ENCODE measurements at places on chromosomes 6 and 20.
A peak's percentile ranks its signal among the peaks of the same experiment; 100 is the strongest.

DNA sequence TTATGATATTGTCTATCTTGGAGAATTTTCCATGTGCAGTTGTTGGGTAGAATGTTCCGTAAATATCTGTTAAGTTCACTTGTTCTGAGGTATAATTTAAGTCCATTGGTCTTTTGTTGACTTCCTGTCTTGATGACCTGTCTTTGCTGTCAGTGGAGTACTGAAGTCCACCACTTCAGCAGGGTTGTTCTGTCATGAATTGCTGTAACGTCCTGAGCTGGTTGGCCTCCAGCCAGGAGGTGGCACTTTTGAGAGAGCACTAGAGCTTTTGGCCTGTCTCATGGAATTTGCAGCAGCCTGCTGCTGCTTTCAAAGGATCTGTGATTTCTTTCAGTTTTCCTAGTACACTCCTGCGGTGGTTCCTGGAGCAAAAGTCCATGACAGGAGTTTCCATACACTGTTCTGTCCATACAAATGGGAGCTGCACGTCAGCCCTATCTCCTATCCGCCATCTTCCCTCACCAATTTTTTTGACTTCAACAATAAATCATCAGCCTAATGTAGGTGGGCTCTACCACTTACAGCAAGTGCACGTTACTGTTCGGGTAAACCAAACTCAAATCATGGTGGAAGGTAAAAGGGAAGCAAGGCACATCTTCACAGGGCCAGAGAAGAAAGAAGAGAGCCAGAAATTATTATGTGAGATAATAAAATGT is 46.9 kb upstream of the TRERF1 start:
- peak; percentile 51 for DNase-seq

- DNase-seq, result no peak
Observed at GRCh38 chr20:43533060-43533459, 25.6 kb downstream of the L3MBTL1 start.

- no peak for DNase-seq
Observed at GRCh38 chr20:24653306-24653705, 183.9 kb downstream of the SYNDIG1 start.

DNA sequence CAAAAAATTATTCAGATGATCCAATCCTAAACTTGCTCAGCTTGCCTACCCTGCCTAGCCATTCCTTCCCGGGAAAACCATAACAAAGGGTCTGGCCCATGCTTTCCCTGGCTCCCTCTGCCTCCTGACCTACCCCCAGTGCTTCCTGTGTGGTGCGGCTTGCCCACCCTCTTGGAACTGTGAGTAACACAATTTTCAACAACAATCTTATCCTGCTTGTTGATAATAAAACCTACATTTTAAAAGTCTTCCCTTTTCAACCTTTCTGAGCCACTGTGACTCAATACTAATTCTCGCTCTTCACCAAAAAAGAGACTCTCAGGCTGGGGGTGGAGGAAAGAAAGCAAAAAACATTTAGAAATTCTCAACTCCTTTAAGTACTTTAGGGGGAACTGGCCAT is 18.0 kb downstream of the EXOC2 start:
- DNase-seq, result no peak

- DNase-seq, result peak; percentile 40
Observed at GRCh38 chr20:62622877-62623487, 19.3 kb upstream of the SLCO4A1 start.

Data from Right ventricle myocardium superior (tissue), 1 donor.